ENCODE measurements at places on chromosomes 11 and 22. TPM values are rescaled to one million over a fixed set of nuclear protein-coding genes. Genes with fewer than 3 reads are reported as not detected.

DNA sequence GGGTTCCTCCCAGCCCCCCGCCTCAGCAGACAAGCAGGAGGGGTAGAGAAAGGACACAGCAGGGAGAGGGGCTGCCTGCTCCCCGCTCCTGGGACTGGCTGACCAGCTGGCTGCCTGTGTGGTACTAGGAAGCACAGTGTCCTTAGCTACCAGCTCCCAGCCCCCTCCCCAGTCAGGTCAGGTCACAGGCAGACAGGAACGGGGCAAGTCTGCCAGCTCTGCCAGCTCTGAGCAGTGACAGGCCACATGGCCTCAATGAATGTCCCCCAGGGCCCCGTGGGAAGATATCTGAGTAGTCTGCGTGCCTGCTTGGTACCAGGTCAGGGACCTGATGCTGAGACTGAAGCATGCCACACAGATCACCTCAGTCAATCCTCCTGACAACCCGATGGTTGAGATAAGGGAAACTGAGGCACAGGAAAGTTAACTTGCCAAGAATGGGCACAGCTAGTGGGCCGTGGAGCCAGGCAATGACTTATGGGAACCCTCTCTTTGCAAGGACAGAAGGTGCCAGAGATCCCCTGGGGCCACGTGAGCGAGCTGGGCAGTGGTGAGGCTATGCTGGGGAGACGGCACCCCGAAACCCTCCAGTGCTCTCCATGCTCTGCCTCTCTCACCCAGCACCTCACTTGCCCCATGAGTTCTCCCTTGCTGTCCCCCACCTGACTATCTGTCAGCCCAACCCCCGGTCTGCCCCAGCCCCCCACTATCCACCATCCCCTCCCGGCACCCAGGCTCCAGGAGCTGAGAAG lies 13.8 kb upstream of the MFNG start:
- peaks cover 65% of the 10 kb centered on the region for H3K36me3 ChIP-seq
- no peak overlapping the region for H3K4me3 ChIP-seq
- no peak for DNase-seq

Gene CHRNA10
- 0.38 TPM for total RNA-seq

DNA sequence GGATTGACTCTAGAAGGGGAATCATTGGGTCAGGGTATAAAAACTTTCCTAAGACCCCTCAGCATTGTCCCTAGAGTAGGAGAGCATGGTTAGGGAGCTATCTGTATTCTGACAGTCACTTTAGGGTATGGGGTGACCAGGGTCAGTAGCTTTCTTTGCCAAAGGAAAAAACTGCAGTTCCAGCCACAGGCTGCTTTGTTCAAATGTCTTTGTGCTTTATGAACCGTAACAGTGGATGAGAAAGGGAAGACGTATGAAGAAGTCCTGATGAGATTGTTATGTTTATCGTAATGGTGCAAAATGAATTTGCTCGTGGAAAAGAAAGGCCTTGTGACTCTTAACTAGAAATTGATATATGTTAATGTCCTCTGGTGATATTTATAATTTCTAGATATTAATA lies 30.0 kb downstream of the CYB5R2 start:
- no peaks in the 10 kb centered on the region for H3K36me3 ChIP-seq
- DNase-seq, result no peak
- H3K4me1 ChIP-seq, result peaks cover 14% of the 10 kb centered on the region
- H3K4me3 ChIP-seq, result no peak overlapping the region

- no peak overlapping the region for H3K27ac ChIP-seq
- no peak overlapping the region for H3K4me3 ChIP-seq
- H3K27me3 ChIP-seq, result no peaks in the 10 kb centered on the region
- no peaks in the 10 kb centered on the region for H3K36me3 ChIP-seq
- peaks cover 28% of the 10 kb centered on the region for H3K4me1 ChIP-seq
These were observed 53.3 kb upstream of the PRDM11 start for GRCh38 chr11:45092901-45093760.

DNA sequence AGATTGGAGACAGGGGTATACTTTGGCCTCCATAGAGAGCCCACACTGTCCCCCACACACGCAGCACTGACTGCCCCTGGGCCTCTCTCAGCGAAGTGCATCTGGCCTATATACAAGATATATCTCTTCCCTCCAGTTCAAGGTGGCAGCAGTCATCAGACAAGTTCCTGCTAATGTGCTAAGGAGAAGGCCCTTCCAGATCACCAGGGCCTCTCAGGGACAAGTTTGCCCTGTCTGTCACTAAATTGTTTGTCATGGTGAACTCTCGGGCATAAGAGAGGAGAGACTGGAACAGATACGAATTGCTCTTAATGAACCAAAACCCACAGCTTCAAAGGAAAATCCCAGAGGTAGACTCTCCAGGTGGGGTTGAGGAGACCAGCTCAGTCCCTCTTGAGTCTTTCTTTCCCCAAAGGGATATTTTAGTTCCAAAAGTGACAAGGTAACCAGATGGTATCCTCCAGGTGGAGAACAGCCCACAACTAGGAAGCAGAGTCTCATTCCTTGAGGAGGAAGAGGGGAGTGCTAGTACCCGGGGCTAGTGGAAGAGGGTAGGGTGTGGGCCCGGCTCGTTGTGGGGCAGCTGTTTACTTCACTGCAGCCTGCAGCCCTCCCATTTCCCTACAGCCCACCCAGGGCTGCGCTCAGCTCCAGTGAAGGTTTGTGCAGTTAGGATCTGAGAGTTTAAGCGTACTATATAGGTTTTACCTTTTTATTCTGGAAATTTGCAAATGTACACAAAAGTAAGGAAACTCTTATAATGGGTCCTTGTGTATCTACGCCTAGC lies 2.2 kb upstream of the SLC35C1 start:
- peaks cover 14% of the 10 kb centered on the region for H3K4me1 ChIP-seq
- DNase-seq, result no peak
- no peak overlapping the region for H3K4me3 ChIP-seq
- no peaks in the 10 kb centered on the region for H3K27me3 ChIP-seq

Gene CYB5R2
- total RNA-seq, result 1.1 TPM

Gene C22orf31
- total RNA-seq, result not detected

Gene SLC29A2
- 9.2 TPM for total RNA-seq

- no peaks in the 10 kb centered on the region for H3K4me1 ChIP-seq
- DNase-seq, result no peak
- no peak overlapping the region for H3K27ac ChIP-seq
- H3K4me3 ChIP-seq, result no peak overlapping the region
These were observed 1082.5 kb downstream of the BRD1 start for GRCh38 chr22:48744967-48745841.

Gene CATSPER1
- total RNA-seq, result not detected

Gene DTX4
- total RNA-seq, result 3.5 TPM

DNA sequence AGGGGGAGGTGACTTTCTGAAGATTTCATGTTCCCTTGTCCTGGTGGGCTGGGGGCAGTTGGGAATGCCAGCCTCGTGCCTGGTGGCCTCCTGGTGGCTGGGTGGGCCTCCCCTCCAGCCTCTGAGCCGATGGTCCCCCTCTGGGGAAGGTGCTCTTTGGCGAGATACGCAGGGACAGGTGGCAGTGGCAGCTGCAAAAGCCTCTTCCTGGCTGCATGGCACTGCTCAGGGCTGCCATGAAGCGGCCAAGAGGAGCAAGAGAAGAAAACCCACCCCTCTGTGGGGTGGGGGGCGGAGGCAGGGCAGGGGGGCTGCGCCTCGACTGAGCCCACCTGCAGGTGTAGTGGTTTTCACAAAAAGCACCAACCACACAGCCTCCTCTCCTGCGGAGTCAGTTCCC lies 61.8 kb upstream of the PHF21B start:
- H3K27me3 ChIP-seq, result peaks cover 58% of the 10 kb centered on the region
- no peaks in the 10 kb centered on the region for H3K4me1 ChIP-seq
- no peaks in the 10 kb centered on the region for H3K36me3 ChIP-seq
- no peak overlapping the region for H3K27ac ChIP-seq

Gene ART1
- total RNA-seq, result not detected

All from heart right ventricle (tissue), 16 donors.